ENCODE measurements at places on chromosomes 7 and 10. TPM values are rescaled to one million over a fixed set of nuclear protein-coding genes. Genes with fewer than 3 reads are reported as not detected.

Gene DLG5
- total RNA-seq, result 107 TPM

DNA sequence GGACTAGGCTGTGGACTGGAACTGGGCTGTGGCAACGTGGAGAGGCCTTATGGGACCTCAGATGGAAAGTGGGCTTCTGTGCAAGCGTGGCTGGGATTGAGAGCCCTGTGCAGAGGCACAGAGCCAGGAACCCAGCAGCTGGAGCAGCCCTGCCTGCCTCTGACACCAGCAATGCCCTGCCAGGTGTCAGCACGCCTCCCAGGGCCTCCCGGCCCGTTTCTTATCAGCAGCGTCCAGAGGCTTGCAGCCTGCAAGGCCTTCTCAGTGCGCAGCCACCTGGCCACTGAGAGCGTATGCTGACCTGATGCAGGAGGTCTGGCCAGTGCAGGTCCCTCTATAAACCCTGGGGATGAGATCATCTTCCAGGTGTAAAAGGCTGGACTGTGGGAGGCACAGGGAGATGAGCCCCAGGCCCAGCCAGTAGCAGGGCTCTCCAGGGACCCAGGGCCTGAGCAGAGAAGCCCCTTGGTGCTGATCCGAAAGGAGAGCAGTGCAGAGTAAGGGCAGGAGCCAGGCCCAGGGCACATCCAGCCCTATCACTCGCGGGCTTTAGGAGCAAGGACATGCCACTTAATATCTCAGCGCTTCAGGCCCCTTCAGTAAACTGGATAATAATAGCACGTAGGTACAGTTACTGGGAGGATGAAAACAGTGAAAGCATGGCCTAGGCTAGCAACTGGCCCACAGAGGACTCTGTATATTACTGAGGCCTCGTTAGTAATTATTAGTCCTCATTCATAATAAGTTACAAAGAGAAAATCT, 38.8 kb upstream of the ANTXRL start:
- H3K4me1 ChIP-seq, result no peaks in the 10 kb centered on the region
- H3K36me3 ChIP-seq, result no peaks in the 10 kb centered on the region
- no peak overlapping the region for H3K27ac ChIP-seq
- no peaks in the 10 kb centered on the region for H3K27me3 ChIP-seq
- H3K4me3 ChIP-seq, result no peak overlapping the region

DNA sequence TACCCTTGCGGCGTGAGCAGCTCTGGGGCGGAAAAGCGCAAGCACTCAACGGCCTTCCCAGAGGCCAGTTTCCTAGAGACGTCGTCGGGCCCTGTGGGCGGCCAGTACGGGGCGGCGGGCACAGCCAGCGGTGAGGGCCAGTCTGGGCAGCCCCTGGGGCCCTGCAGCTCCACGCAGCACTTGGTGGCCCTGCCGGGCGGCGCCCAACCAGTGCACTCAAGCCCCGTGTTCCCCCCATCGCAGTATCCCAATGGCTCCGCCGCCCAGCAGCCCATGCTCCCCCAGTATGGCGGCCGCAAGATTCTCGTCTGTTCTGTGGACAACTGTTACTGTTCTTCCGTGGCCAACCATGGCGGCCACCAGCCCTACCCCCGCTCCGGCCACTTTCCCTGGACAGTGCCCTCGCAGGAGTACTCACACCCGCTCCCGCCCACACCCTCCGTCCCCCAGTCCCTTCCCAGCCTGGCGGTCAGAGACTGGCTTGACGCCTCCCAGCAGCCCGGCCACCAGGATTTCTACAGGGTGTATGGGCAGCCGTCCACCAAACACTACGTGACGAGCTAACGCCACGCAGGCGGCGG, 12.6 kb downstream of the TRIM8 start:
- H3K4me1 ChIP-seq, result peaks cover 57% of the 10 kb centered on the region
- no peak overlapping the region for H3K27ac ChIP-seq
- no peaks in the 10 kb centered on the region for H3K36me3 ChIP-seq
- no peak overlapping the region for H3K4me3 ChIP-seq

DNA sequence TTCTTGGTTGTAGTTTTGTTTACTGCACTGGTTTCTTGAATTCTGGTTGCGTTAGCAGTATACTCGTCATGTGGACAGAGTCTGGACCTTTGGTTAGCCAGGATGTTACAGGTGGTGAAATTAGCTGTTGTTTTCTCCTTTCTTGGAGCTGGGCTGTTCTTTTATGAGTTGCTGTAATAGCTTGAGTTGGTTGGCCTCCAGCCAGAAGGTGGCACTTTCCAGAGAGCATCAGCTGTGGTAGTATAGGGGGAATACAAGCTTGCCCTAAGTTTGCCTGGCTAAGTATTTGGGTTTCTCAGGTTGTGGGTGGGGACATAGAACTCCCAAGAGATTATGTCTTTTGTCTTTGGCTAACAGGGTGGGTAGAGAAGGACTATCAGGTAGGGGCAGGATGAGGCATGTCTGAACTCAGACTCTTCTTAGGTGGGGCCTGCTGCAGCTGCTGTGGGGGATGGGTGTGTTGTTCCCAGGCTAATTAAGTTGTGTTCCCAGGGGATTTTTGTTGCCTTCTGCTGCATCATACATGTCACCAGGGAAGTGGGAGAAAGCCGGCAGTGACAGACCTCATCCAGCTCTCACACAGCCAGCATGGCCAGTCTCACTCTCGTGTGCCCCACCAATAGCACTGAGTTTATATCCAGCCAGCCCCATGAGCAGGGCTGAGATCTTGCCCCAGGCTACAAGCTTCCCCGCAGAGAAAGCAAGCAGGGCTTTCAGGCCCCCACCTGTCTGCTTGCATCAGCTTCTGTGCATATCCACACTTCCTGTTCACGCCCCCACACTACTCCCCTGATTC, 246.7 kb upstream of the TPK1 start:
- H3K27me3 ChIP-seq, result no peaks in the 10 kb centered on the region
- no peaks in the 10 kb centered on the region for H3K4me1 ChIP-seq
- DNase-seq, result no peak
- H3K36me3 ChIP-seq, result no peaks in the 10 kb centered on the region
- H3K4me3 ChIP-seq, result no peak overlapping the region

GRCh38 chr7:95646350-95646749, 50.0 kb upstream of the PDK4 start:
- no peaks in the 10 kb centered on the region for H3K27me3 ChIP-seq
- H3K4me3 ChIP-seq, result no peak overlapping the region
- H3K36me3 ChIP-seq, result no peaks in the 10 kb centered on the region
- no peaks in the 10 kb centered on the region for H3K4me1 ChIP-seq
- no peak overlapping the region for H3K27ac ChIP-seq

DNA sequence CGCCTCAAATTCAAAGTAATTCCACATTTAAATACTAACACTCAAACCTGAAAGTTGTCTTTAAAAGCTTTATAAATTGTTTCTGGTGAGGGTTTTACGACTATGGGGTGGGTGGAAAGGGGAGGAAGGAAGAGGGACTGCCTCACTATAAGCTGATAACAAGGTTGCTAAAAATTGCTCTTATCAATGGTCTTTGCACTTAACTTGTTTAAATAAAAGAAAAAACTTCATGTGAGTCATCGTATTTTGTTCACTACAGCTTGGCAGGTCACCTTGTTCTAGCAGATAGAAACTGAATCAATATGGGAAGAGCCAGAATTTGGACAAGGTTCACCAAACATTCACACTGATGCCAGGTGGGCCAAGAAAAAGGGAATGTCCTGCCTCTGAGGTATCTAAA, 129.2 kb downstream of the TES start:
- no peak overlapping the region for H3K4me3 ChIP-seq
- H3K36me3 ChIP-seq, result no peaks in the 10 kb centered on the region
- no peaks in the 10 kb centered on the region for H3K27me3 ChIP-seq
- H3K4me1 ChIP-seq, result no peaks in the 10 kb centered on the region

Data from adrenal gland (tissue), 19 donors.